ENCODE measurements at places on chromosomes 7 and 10.

GRCh38 chr10:560314-560992 lies 129.0 kb downstream of the DIP2C start:
- DNase-seq: no peak

- no peak for DNase-seq
Observed at GRCh38 chr10:6086375-6087233, 2.2 kb upstream of the RBM17 start.

DNA sequence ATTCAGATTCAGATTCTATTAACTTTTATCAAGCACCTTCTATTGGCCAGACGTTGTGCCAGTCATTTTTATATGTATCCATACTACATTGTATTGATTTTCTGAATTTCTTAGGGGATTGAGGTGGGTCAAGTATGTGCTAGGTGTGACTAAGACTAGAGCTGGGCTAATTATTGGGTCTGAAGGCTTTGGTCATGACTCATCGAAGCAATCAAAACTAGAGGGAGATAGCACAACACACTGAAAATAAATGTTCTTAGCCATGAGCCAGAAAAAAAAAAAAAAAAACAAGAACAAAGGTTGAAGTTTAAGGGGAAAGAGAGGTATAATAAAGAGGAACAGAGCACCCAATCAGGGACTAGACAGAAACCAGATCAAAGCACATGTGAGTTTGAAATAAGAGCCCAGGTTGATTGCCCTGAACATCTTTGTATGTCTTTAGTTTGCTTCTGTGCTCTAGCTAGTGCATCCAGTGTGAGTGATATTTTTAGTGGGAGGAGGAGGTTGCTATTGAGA lies 171.6 kb upstream of the FOXP2 start:
- DNase-seq: no peak

DNA sequence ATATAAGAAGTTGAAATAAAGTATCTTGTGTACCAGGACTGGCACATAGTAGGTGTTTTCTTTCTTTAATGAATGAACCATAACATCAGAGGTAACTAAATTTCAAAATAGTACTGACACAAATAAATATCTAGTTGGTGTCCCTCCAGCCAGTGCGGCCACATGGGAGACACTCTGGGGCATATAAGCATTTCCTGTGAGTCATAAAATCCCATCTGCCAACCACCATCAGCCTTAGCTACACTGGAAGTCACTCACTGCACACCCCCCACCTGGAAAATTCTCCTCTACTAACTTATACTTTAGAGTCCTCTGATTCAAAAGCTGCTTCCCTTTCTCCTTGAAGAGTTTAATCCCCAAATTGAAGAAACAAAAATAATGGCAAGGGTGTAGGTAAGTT lies 32.5 kb downstream of the DYDC1 start:
- no peak for DNase-seq

DNA sequence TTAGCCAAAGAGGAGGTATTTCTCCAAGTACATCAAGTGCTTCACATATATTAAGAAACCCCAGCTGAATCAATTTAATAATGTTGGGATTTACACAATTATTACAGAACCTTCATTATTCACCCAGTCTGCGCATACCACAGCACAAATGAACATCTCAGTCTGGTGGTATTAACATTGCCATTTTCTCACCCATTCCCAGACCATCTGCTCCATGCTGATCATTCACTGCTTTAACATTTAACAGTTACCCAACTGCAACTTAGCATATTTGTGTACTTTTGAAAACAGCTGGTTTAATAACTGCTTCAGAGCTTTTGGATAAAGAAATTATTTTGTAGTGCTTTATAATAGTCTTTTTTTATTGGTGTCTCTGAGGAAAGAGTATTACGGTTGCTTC lies 1072.1 kb downstream of the NXPH1 start:
- DNase-seq: no peak

DNA sequence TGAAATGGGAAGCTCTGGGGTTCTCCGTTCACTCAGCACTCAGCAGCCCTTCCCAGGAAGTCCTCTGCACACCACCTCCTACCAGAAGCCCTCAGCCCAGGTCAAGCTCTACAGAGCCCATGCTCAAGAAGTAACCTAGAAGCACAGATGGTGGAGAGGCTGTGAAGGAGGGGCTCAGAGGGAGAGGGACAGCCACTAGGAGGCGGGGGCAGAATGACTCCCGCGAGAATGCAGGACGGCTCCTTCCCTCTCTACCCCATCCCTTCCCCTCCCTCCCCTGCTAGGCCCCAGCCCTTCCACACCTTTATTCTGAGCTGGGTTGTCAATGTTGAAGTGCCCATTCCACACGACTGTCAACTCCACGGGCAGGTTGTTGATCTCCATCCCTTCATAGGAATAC lies 373.2 kb downstream of the PLXNA4 start:
- no peak for DNase-seq

GRCh38 chr7:4097001-4097609 lies 585.0 kb upstream of the FOXK1 start:
- no peak for DNase-seq

- DNase-seq: no peak
Observed at GRCh38 chr7:48741545-48741944, 182.8 kb upstream of the CDC14C start.

DNA sequence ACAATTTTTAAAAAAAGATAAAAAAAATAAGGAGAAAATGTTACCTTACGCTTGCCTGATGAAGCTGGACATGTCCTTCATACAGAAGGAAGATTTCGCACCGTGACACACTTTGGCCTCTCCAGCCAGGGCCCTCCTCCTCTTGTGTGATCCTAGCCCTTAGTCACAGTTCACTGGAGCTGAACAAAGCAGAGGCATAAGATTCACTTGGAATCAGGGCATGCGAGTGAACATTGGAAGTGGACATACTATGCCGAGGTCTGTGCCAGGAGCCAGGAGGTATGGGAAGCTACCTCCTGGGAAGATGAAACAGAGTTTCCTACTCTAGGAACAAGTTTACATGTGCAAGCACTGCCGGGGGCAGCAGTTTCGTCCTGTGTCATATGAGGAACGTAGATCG lies 91.5 kb downstream of the XPNPEP1 start:
- DNase-seq: no peak

DNA sequence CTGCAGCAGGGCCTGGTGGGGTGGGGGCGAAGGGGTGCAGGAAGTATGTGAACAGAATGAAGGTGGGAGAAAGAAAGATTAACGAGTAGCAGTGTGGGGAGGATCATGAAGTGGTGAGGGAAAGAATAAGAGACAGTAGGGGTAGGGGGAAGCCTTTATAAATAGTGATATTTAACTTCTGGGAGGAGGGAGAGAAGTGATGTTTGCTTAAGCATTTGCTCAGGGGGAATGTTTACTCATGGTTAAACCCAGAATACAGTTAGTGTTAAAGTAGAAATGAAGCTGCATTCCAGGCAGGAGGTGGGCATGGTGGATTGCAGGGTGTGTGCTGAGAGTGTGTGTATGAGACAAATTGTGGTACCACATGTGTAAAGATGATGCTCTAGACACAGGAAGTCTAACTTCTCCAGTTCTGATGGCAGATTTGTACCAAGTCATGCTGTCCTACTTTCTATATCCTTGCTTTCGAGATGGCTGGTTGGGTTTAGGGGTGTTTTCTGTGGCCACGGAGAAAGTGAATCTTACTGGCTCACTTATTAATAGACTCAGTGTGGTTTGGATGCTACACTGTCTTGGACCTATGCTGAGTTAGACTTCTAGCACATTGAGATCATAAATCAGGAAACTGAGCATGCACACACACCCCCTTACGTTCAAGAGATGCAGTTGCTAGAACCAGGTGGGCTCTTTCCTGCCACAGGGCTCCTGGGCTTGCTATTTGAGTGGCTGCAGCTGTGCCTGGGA lies 10.6 kb upstream of the DNMBP start:
- DNase-seq: no peak

DNA sequence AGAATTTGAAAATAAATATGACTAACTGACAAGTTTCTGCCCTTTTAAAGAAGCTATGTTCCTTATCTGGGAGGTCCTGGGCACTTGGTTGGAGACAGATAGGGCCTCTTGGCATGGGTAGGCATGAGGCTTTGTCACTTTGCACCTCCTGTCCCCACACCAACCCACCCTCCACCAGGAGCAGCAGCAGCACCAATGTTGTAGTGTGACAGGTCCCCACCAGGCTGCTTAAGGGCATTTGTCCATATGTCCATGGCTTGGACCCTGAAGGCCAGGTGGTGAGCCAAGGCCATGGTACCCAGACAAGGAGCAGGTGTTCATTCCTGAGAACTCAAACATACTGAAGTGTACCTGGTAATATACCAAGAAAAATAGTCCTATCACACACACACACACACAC lies 629.1 kb downstream of the ACTR3B start:
- no peak for DNase-seq

DNA sequence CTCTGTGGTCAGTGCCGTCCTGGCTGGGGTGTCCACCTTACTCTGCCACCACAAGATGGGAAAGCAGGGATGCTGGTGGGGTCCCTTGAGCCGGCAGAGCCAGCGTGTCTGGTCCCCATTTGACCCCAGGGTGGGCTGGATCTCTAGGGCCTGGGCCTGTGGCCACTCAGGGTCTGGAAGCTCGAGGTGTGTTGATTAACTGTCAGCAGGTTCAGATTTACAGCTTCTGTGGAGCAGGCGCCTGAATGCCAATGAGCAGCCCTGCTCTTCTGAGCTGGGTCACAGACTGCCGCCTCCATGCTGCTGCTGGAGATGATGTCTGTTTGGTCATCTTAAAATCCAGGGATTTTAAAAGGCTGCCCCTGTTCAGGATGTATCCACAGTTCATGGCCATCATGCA lies 11.3 kb upstream of the DPYSL4 start:
- DNase-seq: no peak

GRCh38 chr10:34049887-34050286 lies 715.4 kb upstream of the NRP1 start:
- peak; percentile 92 for DNase-seq

DNA sequence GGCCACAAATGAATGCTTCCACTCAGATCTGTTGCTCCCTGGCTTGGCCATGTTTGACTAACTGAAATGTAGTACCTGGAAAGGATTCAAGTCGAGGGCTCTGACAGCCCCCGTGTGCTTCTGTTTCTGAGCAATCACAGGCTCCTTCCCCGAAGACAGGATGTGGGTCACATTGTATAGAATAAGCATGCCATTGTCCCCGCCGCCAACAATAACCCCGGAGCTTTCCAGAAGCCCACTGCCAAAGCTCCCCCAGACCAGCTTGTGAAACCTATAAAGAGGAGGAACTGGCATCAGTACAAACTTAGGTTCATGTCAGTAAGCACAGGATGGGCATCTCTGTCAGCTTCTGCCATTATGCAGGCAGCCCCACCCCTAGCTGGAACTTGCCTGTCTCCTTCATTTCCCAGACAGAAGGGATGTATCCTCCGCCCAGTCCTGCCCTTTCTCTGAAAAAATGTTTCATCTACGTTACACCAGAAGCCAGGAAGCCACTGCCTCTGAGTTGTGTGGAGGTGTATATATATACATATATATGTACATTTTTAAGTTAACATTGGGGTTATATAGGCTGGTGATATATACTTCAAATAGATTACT lies 10.3 kb downstream of the SEC31B start:
- no peak for DNase-seq

DNA sequence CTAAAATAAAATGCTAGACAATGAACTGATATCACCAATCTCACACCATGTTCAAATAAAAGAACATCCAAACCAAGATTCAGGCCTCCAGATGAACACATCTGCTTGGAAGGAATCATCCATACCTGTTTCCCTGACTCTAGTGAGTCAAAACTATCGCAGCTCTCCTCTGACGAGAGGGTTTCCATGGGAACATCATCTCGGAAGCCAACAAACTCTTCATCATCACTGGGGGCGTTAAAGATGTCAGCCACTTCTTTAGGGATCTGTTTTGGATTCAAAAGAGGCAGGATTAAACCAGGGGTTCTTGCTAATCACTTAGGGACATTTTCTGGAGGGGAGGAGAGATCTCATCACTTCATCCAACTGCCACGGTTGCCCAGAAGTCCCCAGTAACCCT lies 29.1 kb downstream of the CDCA7L start:
- DNase-seq: no peak

GRCh38 chr10:10792681-10793080 lies 225.0 kb upstream of the CELF2 start:
- DNase-seq: no peak

- no peak for DNase-seq
Observed at GRCh38 chr10:113128450-113129070, 178.5 kb downstream of the TCF7L2 start.

DNA sequence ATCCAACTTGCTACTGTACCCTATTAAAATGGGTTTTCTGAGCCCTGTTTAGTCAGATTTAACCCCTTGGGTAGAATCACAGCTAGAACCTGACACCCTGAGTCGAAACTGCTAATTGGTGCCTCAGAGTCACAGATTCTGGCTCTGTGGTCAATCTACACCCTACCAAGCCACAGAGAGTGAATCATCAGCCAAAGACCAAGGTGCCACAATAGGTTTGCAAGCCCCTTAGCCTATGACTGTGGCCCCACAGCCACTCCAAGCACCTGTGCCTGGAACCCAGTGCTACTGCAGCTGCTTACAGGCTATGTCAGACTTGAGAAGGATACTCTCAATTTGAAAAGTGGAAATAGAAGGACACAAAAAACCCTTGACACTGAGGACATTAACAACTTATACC lies 202.8 kb upstream of the KCND2 start:
- DNase-seq: no peak

DNA sequence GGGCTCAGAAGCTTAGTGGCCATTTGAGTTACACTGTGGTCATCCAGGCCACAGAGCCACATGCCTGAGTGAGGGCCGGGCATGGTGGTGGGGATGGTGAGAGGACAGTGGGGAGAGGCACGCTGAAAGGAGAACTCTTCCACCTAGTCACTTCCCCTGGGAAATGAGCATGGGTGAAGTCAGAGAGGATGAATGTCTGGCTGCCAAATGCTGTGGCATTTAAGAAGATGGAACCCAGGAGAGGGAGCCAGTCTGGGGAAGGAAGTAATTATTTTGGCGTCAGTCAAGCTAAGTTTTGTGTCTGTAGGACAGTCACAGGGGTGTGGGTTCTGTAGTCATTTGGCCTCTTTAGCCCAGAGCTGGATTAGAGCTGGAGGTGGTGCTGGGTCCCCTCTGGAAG lies 86.0 kb upstream of the PODXL start:
- no peak for DNase-seq

DNA sequence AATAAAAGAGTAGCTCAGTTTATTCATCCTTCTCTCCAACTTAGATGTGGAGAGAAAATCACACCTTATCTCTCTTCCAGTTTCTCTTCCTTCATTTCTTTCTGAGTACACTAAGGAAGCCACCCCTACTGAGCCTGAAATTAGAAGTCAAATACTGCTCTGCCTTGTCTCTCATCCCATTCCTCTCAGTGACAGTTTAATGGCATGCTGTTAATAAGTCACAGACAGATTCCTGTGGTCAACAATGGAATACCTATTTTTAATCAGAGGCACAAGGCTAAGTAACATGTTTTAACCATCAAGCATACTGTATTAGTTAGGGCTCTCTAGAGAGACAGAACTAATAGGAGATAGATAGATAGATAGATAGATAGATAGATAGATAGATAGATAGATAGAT lies 253.2 kb downstream of the HTR7 start:
- no peak for DNase-seq

All from T1000 (cell line).